Iris pigment epithelial cell (primary cell): ENCODE measurements at places on chromosomes 5 and 9.

DNA sequence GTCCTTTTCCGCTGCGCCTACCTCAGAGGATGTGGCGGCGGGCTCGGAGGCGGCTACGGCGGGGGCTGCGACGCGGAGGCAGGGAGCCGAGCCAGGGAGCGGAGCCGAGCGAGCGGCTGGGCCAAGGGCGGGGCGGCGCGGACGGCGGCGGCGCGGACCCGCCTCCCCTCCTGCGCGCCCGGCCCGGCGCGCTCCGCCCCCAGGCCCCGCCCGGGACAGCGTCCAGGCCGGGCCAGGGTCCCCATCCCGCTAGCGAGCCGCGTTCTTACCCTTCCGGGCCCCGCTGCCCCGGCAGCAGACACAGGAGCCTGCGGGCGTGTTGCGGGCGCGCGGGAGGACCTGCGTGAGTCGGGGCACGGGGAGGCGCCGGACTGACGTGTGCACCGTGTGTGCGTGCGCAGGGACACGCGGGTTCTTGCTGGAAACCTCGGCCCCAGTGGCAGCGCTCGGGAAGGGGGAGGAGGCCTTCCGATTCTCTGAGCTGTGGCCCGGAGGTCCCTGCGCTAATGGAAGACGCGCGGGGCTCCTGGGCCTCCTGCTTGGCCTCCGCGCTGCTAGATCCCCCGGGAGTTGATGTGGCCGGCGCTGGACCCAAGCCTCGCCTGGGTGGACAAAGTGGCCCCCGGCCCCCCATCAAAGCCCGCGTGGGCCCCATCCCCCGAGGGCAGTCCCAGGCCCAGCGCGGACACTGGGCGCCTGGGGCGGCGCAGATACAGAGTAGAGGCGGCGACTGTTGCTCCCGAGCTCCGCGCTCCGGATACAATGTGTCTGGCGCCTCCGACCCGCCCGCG lies at the start of gene VDAC1:
TSS of gene VDAC1 (minus strand) at position 350 of the 791 bp plus-strand sequence. CDS start 11,963 bp downstream, outside the sequence.
- peak; percentile 89 for DNase-seq

DNA sequence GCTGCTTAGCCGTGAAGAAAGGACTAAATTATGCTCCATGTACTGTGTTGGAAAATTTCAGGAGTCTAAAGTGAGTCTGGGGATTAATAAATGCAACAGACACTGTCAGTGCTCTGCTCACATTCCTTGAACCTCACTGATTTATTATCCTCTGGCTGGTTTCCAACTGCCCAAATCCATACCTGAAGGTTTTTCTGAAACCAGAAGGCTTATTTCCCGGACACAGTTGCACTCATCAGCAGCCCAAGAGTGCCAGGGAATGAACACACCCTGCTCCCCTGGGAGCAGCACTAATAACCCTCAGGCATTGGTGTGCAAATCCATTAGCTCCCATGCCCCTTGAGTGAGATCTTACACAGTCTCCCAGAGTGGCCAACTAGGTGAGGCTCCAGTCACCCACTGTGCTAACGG lies 38.7 kb downstream of the F2R start:
- no peak for DNase-seq

GRCh38 chr5:128534726-128535125 lies 3.3 kb downstream of the FBN2 start:
- peak; percentile 93 for DNase-seq

DNA sequence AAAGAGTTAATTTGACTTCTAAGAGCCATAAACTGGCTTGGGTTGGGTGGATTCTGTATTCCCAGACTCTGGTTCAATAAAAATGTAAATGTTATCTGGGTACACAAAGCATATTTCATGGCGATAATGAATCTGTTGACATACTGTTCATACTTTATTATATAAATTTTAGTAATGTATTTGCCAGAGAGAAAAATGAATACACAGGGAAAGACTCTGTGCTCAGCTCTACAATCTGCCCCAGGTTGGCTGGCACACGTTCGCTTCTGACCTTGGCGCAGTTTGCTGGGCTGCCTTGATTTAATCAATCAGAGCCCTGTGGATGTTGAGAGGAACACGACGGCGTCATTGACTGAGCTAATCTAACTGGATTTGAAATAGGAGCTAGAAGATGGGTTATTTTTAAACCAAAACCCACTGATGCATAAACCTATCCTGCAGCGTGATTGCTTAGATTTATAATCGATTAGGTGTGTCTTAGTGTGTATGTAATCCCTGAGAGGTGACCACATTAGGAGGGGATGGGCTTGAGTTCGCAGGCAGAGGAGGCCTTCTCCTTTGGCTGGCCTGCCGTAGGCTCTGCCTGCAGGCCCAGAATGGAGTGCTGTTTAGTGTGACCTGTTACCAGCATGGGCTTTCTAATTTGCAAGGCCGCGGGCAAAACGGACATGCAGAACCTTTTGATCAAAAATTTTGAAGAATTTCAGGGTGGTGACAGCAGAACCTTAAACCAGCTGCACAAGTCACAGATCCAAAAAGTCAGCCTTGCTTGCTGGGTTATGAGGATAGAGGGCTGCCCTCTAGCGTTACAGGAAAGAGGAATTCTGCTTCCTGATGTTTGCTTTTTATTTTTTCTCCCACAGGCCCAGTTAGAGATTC lies 3.9 kb upstream of the ADCY2 start:
- DNase-seq: peak; percentile 8

GRCh38 chr5:59416451-59416850 lies 477.1 kb downstream of the PDE4D start:
- DNase-seq: peak; percentile 66

GRCh38 chr9:34459941-34460340 lies 1.3 kb downstream of the DNAI1 start:
- DNase-seq: peak; percentile 17

DNA sequence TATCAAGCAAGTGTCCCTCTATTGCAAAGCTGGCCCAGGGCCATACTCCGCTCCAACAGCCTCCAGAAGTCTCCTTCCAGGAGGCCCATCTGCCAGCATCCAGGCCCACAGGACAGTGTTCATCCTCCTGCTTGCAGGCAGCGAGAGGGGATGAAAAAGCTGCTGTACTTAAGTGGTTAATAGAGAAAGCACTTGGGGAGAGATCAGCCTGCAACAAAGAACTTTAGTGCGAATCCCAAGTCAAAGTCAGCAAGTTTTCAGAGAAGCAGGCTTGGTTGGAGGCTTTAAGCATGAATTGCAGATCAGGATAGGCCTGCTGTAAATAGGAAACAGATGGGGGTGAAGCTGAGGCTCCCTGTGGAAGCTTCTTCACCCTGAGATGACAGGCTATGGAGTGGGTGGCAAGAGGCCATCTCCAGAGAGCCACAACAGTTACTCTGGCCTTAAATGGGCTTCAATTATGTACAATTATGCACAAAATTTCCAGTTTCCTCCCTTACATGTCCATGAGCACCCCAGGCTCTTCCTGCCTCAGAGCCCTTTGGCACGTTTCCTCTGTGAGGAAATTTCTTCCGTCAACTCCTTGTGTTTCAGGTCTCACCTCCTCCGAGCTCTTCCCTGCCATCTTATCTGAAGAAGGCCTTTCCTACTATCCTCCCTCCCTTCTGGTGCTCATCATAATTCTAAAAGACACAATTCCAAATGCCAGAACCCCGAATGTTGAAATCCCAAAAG lies 98.0 kb upstream of the NR3C1 start:
- DNase-seq: no peak

DNA sequence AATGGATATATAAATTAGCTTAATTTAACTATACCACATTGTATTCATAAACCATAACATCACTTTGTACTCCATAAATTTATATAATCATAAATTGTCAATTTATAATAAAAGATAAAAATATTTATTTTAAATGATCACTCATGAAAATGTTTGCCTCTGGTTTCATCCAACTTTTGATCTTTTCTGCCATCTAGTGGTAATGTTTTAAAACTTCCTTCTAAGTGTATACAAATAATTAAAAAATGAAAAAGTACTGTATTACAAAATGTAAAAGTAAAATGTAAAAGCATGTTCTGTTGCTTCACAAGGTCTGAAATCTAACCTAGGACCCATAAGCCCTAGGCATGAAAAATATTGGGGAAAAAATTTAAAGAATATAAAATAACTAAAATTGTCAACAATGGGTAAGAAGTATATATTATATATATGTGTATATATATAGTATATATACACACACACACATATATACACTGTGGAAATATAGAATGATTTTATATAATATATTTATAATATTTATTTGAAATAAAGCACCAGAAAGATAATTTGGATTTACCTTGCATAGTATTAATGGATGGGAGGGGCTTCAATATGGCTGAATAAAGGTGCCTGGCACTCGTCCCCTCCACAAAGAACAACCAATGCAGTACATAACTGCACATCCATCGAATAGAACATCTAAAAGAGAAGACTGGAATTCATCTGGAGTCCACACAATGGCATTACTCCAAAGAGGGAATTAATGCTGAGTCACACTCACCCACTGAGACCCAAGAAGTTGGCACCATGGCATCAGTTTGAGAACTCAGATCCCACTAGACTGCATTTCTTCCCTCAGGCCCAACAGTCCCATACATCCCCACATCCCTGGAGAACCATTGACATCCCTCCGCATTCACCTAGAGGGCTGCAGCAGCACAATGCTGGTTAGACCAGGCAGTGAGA lies 32.5 kb downstream of the ANXA1 start:
- peak; percentile 40 for DNase-seq

- no peak for DNase-seq
Observed at GRCh38 chr5:141879941-141880738, 1.9 kb upstream of the PCDH1 start.

- peak; percentile 90 for DNase-seq
Observed at GRCh38 chr5:15834596-15835245, 334.7 kb downstream of the FBXL7 start.

DNA sequence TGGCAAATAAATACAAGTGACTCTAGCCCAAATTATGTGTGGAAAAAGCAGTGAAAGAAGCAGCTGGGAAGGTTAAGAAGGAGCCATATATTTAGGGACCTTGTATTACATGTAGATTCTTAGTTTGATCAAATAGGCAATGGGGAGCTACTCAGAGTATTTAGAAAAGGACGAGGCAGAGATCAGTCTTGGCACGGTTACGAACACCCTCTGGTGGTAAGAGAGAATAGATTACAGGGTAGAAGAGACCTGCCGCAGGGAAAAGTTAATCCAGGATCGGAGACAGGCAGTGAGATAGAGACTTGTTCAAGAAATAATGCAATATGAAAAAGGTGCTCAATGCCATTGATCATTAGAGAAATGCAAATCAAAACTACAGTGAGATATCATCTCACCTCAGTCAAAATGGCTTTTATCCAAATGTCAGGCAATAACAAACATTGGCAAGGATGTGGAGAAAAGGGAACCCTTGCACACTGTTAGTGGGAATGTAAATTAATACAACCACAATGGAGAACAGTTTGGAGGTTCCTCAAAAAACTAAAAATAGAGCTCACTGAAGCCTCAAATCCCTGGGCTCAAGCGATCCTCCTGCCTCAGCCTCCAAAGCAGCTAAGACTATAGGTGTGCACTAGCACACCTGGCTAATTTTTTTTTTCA lies 12.0 kb downstream of the INIP start:
- peak; percentile 61 for DNase-seq

DNA sequence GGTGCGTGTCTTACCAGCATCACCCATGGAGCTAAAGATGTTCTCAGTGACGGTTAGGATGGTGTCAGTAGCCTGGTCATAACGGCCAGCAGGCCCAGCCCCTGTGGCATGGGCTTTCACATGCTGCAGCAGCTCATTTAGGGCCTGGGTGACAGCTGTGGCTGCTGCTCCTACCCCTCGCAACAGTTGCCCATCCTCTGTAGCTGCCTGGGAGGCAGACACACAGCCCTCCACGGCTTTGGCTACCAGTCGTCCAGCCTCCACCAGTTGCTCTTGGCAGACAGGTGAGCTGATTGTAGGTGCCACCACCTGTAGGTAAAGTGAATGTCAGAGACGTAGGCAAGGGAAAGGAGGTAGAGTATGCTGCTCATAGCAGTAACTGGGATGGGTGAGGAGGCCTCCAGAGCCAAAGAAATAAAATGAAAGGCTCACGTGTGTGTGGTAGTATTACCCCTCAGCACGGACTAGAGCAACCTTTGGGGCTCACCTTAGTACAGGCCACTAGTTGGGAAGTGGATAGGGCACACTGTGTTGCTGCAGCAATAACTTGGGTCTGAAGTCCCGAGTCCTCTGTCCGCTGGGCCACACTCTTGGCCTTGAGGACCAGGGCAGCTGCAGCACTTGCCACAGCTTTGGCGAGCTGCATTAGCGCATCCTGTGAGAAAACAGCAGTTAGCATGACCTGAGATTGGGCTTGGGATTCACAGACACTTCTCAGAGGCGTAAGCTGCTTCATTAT lies 14.7 kb downstream of the TLN1 start:
- DNase-seq: no peak

GRCh38 chr9:113578279-113578865 lies 114.8 kb downstream of the RGS3 start:
- peak; percentile 61 for DNase-seq

GRCh38 chr5:93299681-93300308 lies 281.2 kb downstream of the NR2F1-AS1 start:
- DNase-seq: no peak

GRCh38 chr9:112905084-112905483 lies 14.4 kb upstream of the SLC46A2 start:
- DNase-seq: peak; percentile 31

DNA sequence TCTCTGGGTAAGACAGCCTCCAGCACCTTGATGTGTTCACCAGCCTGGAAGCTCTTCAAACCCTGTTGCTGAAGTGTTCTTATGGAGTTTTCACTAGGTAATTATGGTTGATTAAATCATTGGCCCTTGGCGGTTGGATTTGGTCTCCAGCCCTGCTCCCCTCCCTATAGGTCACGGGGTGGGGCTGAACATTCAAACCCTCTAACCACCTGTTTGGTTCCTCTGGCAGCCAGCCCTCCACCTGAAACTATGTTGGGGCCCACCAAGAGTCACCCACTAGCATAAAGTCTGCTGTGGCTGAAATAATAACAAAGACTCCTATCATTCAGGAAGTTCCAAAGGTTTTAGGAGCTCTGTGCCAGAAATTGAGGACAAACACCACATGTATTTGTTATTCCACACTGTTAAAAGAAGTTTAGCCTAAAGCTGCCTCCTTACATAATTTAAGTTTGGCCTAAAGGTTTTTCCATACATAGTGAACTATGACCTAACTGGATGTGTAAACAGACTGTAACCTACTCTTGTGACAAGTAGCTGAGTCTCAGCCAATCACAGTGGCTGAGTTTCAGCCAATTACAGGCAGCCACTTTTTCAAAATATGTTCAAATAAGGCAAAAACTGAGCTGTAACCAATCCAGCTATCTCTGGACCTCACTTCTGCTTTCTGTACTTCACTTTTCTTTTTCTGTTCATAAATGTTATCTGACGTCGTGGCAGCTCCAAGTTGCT lies 34.8 kb downstream of the TMEM252 start:
- no peak for DNase-seq

GRCh38 chr5:134560698-134561097 lies 35.2 kb downstream of the JADE2 start:
- no peak for DNase-seq

- DNase-seq: peak; percentile 22
Observed at GRCh38 chr5:54309691-54310432, 511 bp downstream of the ARL15 start.
